Fibroblast of skin of right biceps (primary cell): ENCODE measurements at places on chromosomes 4 and X.

DNA sequence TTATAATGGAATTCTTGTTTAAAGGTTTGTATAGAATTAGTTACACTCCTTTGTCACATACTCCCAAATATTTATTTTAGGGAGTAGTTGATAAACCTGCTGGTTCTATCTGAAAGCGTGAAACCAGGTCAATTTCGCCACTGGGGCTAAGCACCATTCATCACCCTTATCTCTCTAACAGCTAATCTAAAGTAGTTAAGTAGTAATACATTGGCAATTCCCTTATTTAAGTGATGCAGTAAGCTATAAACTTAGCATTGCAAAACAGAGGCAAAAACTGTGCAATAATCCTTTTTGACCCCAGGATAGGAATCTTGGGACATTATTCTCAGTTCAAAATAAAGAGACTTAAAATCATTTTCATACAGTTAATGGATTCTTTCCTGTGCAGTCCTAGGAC, 33.7 kb upstream of the PTPN13 start:
- DNase-seq, result no peak

- peak; percentile 43 for DNase-seq
Observed at GRCh38 chr4:142372530-142373260, 473.4 kb downstream of the INPP4B start.

DNA sequence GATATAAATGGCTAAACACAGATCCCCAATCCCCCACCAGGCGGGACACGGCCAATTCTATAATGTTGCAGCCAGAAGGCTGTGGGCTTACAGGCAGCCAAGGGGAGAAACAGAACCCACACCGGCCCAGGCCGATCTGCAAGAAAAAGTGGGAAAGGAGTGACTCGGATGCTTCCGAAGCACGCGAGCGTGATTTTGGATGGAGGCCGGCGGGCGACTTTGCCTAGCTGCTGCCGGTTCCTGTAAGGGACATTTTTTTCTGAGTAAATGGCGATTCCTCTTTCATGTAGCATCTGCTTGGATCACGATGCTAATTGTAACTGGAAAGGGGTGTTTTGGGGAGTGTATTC, 470.2 kb downstream of the PCDH19 start:
- no peak for DNase-seq

GRCh38 chrX:20267931-20268701, 1.4 kb upstream of the RPS6KA3 start:
- peak; percentile 20 for DNase-seq
